Activated CD8-positive, alpha-beta memory T cell treated with anti-CD3 and anti-CD28 coated beads, Interleukin-2, amount 50 U/mL, for 48 hours (primary cell): ENCODE measurements at places on chromosomes 2 and 18.

DNA sequence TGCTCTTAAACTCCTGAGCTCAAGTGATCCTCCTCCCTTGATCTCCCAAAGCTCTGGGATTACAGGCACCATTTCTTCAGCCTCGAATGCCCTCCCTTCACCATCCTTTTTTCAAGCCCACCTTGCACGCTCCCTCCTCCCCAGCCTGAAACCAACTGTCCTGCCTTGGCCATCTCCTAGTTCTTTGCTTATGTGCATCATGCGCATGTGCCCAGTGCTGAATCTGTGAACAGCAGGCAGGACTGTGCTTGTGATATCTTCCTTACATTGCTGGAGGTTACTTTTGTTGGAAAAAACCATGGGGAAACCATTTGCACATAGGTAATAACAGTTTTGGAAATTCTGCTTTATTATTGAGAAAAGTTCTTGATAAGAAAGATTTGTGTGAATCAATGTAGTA, 30.2 kb upstream of the CETN1 start:
- DNase-seq, result no peak

DNA sequence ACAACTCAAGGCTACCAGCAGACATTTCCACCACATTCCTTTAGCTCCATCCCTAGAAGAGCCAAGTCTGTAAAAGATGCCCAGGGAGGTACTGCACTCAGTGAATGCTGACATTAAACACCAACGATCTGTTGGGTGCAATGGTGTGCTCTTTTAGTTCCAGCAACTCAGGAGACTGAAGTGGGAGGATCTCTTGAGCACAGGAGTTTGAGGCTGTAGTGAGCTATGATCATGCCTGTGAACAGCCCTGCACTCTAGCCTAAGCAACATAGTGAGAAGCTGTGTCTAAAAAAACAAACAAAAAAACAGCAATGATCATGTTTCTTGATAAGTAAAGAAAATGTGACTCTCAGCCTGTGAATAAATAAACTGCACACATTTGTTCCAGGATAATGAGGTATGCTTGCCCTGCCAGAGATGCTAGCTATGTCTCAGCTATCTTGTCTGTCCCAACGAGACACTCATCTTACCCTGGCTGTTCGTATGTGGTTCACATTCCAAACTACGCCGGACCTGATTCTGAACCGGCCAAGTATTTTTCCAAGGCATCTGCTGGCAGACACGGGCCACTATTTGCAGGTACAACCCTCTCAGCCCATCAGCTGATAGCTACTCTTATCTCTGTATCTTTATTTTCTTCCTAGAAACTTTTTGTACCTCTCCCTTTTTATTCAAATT, 21.8 kb downstream of the TMEM182 start:
- DNase-seq, result no peak

GRCh38 chr2:86337244-86337835, at the start of gene REEP1:
Gene REEP1 (minus strand): TSS chr2:86337626. CDS start chr2:86337510, 116 bp downstream.
- peak; percentile 61 for DNase-seq

- no peak for DNase-seq
Observed at GRCh38 chr2:235262750-235263149, 231.1 kb upstream of the AGAP1 start.

GRCh38 chr2:195533771-195534642, 123.0 kb upstream of the SLC39A10 start:
- DNase-seq, result peak; percentile 77

- no peak for DNase-seq
Observed at GRCh38 chr2:164831887-164832286, 9.7 kb downstream of the COBLL1 start.

DNA sequence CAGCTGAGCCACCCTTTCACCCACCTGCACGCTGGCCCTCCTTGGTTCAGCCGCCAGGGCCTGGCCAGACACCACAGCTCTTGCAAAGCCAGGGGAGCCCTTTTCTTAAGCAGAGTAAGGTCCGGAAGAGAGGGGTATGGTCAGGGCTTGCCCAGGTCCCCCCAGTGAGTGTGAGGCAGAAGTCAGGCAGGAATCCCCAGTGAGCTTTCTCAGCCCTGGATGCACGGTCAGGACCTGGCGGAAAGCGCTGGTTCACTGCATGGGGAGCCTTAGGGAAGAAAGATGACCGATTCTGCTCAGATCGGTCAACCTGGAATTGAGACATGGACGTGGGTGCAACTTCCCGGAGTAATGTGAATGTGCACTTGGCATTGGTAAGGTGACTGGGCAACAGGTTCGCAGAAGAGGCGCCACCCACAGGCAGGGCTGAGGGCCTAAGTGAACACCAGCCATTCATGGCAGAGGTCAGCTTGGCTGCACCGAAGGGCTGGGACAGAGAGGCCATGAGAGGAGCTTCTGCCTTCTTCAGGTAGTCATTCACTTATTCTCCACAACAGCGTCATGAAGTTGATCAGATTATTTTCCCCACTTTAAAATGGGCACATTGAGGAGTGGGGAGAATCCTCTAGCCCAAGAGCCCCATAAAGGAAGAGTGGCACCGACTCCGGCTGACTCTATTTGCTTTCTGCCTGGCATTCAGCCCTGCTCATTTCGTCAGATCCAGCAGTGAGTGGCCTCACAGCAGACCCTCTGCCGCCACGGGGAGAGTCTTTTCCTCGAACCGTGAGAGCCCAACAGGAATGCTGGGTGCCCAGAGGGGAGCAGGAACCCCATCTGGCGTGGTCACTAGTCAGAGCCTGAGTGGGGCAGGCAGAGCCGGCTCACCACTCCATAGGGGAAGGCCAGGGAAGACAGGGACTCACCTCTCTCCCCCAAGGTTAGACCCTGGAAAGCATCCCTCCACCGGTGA, 35.8 kb downstream of the SCTR start:
- DNase-seq, result no peak

GRCh38 chr18:8367217-8367988, 241.8 kb upstream of the RAB12 start:
- peak; percentile 60 for DNase-seq

- no peak for DNase-seq
Observed at GRCh38 chr2:141062443-141062842, 1068.4 kb downstream of the LRP1B start.

DNA sequence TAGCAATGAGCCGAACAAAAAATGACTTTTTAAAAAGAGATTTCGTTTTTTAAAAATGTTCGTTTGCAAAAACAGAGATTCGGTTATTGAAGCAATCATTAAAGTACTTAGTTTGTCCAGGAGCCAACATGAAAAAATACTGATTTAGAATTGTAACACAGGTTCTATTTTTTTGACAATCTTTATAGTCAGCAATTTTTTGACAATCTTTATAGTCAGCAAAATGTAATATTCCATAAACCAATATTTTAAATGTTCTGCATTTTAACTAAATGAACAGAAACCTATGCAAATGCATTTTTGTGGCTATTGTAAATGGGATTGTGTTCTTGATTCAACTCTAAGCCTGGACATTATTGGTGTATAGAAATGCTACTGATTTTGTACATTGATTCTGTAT, 161.8 kb downstream of the DSEL start:
- DNase-seq, result no peak

- no peak for DNase-seq
Observed at GRCh38 chr18:48886520-48887293, 64.1 kb downstream of the SMAD7 start.

- DNase-seq, result no peak
Observed at GRCh38 chr2:172273910-172274571, 153.3 kb upstream of the ITGA6 start.

DNA sequence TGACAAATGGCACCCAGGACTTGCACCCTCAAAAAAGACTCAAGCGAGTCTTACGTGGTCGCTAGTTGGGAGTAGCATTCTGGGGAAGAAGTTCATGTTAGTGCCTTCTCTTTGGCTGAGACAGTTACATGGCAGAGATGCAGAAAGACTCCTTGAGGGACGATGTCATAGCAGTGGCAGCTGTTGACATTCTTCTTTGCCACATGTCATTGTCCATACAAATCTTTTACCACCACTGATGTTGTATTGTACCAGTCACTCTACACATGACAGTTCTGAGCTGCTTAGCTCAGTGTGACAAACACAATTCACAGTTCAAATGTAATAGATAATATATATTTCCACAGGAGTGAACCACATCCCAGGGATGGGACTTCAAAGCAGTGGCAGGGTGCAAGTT, 197.1 kb downstream of the TCF4 start:
- DNase-seq, result no peak

DNA sequence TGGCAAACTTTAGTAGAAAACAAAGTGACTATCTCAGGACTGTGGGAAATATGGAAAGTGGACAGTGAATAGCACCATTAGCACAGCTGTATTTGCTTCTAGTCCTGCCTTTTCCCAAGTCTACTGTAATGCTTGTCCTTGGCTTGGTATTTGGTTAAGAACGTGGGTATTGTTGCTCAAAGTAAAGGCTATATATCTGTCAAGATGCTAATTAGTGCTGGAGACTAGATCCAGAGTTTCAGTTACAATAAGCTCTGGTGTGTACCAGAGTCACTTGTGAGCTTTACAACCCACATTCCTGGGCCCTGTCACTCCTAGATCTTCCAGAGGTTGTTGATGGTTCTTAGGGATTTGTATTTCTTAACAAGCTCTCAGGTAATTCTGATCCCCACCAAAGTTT, 313.6 kb downstream of the SLC8A1 start:
- no peak for DNase-seq

DNA sequence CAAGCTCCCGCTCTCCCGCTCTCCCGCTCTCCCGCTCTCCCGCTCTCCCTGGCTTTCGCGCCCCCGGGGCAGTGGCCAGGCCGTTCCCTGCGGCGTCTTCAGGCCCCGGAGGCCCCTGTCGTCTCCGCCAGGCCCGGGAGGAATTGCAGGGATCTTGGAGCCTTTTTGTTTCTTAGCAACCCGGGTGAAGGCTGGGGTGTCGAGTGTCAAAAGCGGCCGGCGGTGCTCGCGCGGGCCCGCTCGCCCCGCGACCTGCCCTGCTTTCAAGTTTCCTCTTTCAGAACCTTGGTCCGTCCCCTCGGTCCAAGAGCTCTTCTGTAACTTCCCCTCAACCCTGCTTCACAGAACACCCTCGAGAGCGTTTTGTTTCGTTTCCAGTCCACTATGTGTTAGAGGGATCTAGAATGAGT, 1.4 kb downstream of the RNF138 start:
- peak; percentile 70 for DNase-seq

DNA sequence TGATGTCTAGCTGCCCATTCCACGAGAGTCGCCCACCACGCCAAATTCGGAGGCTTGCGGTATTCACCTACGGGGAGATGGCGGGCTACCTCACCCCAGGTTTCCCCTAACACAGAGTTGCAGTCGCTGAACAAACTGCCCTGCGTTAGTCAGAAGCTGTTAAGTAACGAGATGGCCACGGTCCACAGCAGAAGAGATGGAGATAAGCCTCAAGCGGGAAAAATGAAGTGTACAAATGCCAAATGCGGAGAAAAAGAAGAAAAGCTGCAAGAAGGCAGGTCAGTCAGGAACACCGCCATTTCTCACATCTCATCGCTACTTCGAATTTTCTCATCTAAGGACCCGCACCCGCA, 425 bp downstream of the ASB3 start:
- DNase-seq, result peak; percentile 68

- DNase-seq, result no peak
Observed at GRCh38 chr2:141557329-141558095, 573.3 kb downstream of the LRP1B start.

DNA sequence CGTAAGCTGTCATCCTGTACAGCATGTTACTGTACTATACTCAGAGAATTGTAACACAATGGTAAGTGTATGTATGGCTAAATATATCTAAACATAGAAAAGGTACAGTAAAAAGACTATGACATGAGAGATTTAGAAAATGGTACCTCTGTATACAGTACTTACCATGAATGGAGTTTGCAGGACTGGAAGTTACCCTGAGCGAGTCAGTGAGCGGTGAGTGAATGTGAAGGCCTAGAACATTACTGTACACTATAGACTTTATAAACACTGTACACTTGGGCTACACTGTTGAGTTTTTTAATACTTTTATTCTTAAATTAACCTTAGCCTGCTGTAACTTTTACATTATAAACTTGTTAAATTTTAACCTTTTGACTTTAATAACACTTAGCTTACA, 1.5 kb downstream of the DDX18 start:
- DNase-seq, result no peak

DNA sequence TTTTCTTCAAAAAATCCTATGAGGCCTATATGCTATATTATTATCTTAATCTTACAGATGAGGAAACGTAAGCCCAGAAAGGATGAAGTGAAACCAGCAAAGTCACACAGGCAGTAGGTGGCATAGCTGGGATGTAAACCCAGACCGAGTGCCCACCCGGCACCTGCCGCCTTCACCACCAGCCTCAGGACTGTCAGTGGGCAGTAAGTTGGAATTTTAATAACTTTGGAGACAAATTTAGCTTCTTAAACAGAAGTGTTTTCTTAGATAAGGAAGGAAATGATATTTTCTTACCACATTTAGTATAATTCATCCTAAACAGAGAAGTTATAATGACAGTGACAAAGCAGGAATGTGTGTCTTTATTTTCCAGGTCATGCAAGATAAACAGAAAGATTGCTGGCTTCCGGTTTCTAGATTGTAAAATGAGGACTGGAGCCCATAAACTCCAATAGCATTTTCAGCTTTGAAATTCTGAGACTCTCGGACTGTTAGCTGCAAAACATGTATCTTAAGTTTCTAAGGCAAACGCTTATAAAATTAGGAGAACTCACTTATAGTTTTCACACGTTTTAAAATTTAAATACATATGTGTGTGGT, 59.3 kb downstream of the CD8B2 start:
- DNase-seq, result no peak

GRCh38 chr2:225400060-225400511, 576 bp downstream of the NYAP2 start:
- no peak for DNase-seq

- DNase-seq, result no peak
Observed at GRCh38 chr18:75071866-75072671, 136.9 kb downstream of the PTGR3 start.

- DNase-seq, result no peak
Observed at GRCh38 chr18:413233-413632, 87.3 kb downstream of the COLEC12 start.

DNA sequence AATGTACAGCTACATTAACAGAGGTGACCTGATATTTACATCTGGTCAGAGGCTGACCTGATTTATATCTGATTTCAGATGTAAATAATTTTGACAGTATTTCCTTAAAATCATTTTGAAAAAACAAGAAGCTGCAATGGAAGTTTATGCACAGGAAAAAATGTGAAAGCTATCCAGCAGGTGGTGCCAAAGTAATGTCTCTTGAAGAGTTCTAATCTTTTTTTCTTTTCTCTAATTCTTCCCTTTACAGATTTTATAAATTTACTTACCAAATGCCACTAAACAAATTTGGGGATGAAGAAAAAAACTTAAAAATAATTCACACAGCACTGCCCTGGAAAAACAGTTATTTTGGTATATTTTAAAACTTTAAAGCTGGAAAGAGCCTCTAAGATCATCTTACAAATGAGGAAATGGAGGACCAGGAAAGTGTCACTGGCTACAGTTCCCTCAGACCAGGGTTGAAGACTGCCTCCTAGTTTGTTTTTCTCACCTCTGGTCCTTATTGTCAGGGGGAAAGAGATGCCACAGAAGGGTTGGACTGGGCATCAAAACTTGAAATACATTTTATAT, 16.4 kb upstream of the FBLN7 start:
- DNase-seq, result no peak

GRCh38 chr2:102664471-102664909, 45.1 kb downstream of the SLC9A2 start:
- no peak for DNase-seq

GRCh38 chr18:42459873-42460272, 504.8 kb downstream of the PIK3C3 start:
- DNase-seq, result no peak

GRCh38 chr2:48397846-48398245, 132.1 kb upstream of the STON1 start:
- DNase-seq, result no peak
